Esophagus mucosa (tissue), 1 donor: ENCODE measurements at places on chromosomes 1 and 21. TPM values are rescaled to one million over a fixed set of nuclear protein-coding genes. Genes with fewer than 3 reads are reported as not detected.

DNA sequence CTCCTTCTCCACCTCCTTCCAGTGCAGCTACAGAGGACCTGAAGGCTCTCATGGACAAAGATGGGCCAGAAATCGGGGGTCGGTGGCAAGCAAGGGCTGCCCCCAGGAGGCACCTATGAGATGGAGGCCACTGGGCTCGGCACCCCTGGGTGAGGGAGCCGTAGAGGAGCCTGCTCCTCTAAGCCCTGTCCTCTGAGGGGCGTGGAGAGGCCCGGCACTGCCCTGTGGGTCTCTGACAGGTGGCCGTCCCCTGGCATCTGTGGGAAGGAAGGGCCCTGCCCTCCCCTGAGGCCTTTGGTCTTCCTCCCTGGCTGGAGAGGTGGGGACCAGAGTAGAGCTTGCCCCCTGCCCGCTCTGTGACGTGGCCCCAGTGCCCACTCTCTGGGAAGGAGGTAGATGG is 30.9 kb downstream of the PRDM16 start:
- ATAC-seq = no peak

GRCh38 chr21:25934771-25935224 is 200.0 kb downstream of the GABPA start:
- peak; percentile 93 for ATAC-seq

AADACL4 gene
- total RNA-seq = not detected

DNA sequence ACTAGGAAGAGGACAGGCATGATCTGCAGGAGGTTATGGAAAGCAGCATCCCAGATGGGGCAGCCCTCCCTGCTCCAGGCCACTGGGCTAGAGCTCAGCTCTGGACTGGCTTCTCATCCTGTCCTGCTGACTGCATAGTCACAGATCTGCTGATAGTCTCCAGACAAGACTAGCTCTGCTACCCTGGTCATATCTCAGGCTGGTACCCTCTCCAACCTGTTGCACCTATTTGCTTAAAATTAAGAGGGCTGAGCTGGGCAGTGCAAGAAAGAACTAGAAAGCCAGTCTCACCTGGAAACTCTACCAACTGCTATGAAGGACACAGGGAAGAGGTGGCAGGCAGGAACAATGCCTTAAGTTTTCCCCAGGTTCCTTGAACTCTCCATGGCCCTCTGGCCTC is 40.4 kb downstream of the ITPKB start:
- no peak for ATAC-seq

FMO2 gene
- total RNA-seq = 113 TPM

DNA sequence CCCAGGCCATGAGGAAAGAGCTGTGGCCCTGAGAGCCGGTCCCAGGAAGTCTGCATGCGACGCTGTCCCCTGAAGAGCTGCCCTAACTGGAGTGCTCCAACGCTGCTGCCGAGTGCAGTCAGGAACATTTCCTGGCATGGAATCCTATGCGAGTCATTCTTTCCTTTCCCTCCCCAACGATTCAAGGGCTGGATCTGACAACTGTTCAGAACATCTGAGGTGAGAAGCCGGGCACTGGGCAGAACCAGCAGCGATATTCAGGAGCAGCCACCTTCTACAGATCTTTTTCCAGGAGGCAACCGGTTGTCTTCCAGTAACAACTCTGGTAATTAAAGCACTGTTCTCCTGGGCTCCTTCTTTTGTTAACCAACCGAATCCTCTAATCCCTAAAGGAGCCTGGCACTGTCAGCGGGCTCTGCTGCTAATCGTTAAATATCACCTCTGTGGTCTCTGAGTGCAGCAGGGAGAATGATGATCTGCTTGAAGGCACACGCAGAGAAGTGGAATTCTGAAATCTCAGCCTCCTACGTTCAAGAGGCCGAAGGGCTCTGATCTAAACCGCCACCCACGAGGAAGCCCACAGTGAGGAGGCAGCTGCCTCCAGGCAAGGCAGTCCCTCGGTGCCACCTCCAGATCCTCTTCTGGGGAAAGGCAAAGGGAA is 55.8 kb downstream of the SLC45A1 start:
- peak; percentile 59 for ATAC-seq

DNA sequence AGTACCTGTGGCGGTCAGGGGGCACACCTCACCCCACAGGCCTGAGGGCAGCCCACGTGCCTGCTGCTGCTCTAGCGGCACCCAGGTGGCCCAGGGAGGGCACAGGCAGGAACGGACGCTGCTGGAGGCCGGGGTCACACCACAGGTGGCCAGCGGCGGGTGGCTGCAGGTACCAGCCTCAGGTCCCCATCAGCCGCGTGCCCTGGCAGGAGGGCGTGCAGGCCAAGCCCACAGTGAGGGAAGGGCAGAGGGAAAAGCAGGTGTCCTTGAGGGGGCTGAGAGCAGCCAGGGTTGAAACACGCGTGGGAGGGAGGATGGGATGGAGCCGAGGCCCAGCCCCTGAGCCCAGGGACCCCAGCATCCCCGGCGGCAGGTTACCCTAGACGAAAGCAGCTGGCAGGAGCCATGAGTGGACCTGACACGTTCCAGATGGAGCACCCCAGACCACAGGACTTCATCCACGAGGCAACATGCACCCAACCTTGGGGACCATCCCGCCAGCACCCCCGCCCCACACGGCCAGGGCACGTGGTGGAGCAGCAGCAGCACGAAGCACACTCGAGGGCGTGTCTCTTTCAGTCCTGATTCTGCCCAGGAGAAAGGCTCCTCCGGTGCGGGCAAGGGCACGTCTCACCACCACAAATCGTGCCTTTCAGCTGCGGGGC is 3.7 kb downstream of the SLC19A1 start:
- no peak for ATAC-seq

GRCh38 chr1:225691377-225691776 is 38.5 kb upstream of the ENAH start:
- no peak for ATAC-seq
